ENCODE measurements at places on chromosomes 4 and X.

DNA sequence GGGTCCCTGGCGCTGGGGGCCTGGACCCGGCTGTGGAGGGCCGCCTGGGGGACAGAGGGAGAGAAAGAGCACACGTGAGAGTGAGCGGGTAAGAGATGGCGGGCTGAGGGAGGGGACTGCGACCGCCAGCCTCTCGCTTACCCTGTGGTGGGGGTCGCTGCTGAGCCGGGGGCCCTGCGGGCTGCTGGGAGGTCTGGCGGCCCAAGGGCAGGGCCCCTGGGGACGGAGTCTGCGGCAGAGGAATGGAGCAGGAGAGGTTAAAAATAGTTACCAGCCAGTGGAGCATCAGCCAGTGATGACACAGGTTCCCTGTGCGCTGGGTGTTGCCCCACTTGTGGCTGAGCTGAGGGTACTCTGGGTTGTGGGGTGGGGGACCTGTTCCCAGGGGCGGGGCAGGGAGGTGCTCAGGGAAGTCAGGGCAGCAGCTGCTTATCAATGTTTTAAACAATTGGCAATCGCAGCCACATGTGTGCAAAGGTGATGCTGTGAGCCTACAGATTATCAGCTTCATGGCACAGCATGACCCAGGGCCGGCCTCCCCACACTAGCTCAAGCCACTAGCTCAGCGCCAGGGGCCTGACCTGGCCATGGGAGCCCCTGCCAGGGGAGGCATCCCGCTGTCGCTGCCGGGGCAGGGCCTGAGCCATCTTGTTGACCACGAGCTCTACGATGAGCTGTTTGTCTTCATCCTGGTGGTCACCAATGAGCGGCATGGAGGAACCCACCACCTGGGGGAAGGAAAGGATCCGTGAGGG is 7.5 kb upstream of the TIMP1 start:
- no peak for DNase-seq

DNA sequence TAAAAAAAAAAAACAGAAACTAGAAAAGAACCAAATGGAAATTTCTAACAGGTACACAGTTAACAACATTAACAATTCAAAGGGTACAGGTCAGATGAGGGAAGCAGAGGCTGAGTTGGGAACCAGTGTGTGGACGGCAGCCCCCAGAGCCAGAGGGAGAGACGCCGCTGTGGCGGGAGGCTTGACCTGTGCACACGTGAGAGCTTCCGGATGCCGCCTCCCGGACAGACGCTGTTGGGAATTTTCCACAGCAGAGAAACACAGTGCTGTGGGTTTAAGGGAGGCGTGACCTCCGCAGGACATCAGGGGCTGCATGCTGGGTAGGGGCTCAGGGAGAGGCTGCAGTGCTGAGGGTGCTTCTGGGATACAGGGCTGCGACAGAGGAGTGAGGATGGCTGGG is 22.2 kb downstream of the TACC3 start:
- no peak for DNase-seq

DNA sequence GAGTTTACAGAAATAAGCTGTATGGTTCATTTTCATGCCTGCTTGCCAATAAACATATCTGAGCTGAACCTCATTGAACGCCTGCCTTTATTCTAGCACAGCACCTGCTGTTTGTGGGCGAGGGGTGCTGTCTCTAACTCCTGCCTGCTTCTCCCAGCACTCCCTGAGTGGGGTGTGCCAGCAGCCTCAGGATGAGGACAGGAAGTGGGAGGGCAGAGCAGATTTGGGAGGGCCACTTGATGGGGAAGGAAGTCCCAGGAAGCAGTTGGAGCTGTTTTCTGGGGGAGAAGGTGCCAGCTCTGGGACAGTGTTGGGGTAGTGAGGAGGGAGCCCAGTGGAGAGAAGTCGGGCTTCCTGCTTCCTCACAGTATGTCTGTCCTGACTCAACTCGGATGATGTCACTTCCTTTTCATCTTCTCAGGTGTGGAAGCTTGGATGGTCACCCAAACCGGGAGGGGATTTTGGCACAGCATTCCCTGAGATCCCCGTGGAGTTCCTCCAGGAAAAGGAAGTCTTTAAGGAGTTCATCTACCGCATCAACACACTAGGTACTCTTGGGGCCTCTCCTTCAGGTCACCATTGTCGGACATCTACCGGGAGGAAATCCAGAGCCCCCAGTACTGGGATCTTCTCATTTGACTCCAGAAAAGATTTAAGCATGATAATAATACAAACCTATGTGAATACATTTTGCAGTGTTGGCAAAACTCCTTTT is 29.0 kb upstream of the MSANTD1 start:
- DNase-seq, result no peak

DNA sequence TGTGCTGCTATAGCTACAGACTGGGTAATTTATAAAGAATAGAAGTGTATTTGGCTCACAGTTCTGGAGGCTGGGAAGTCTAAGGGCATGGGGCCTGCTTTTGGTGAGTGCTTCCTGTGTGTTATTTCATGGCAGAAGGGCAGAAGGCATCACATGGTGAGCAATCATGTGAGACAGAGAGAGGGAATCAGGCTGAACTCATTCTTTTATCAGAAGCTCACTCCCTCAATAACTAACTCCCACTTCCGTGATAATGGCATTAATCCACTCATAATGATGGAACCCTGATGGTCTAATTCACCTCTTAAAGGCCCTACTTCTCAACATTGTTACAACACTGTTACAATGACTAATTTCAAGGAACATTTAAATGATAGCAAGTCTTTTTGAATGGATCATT is 129.4 kb downstream of the FAT4 start:
- no peak for DNase-seq

DNA sequence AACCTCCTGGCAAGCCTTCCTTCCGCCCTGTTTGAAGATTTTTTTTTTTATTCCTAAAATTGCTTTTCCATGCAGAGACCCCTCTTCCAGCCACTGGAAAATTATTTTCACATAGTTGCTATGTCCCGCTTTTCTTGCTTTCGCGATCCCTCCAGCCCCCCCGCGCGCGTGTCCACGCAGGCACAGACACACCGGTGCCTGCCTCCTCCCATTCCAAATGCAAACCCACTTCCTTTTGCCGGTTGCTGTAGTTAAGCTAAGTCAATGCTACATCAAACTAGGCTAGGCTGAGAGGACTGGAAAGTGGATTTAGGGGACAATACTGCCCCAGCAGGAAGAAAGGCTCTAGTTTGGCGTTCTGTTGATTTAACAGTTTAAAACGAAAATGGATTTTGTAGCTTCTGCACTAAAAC is 111.0 kb downstream of the DHX15 start:
- no peak for DNase-seq

DNA sequence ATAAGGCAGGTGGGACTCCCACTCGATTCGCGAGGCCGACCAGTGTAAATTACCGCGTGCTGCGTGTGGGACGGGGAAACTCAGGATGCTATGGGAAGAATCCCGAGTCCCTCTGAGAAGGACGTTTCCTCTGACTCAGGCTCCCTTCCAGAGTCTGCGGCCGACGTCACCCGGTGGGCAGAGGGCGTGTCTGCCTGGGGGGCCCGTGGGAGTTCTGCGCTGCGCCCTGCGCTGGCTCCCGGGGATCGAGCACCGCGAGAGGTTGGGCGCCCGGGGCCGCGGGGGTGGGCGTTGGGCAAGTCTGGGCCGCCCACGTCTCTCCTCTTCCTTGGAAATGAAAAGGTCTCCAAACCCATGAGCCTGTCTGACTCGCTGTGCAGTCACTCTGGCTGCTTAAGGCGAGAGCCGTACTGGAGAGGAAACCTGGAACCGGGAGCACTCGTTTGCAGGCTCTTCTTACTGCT is 568 bp downstream of the NIPAL1 start:
- DNase-seq, result no peak

DNA sequence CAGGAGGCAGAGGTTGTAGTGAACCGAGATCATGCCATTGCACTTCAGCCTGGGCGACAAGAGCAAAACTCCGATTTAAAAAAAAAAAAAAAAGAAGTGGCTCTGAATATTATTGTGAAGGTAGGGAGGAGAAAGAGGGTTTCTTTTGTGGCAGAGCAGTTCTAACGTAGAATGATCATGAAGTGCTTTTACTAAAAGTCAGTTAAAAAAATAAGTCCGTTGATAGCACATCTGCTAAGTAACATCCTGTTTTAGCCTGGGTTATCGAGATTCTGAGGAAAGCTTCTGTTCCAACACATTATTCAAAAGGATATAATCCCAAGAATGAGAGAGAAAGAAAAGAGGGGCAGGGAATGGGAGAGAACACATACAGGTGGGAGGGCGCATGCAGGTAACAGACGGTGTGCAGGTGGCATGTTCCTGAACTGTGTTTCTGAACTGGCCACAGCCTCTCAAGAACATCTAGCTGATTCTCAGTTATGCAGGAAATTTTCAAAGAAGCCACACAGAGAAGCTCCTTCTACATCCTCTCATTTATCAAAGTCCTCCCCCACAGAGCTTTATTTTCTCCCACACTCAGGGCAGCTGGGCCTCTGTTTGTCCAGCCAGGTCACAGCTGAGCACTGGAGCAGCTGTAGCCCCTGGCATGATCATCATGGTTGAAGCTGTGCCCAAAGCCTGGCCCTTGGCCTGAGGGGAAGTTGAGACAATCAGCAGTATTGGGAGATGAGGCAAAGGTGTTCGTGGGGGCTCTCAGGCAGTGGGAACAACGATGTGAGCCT is 342.3 kb downstream of the ZNF674 start:
- DNase-seq, result no peak

GRCh38 chrX:47285836-47286320 is 53.1 kb downstream of the USP11 start:
- no peak for DNase-seq

DNA sequence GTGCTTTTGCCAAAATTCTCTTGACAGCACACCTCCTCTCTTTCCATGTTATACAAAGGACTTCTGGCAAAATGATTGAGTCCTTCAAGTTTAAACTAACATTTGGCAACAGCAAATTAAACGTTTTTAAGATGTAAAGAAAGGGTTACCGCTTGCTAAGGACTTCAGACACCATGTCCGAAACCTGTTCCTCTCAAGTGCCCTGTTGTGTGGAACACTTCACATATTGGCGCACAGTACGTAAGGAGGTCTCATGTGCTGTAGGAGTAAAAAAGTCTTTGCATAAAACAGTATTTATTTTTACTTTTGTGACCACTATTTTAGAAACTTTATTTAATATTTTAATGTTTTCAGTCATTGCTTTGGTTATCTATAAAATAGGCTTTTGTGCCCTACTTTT is 33.7 kb upstream of the HPRT1 start:
- no peak for DNase-seq

GRCh38 chr4:113701169-113701568 is 60.4 kb downstream of the CAMK2D start:
- DNase-seq, result no peak

GRCh38 chr4:2174061-2174460 is 67.9 kb downstream of the HAUS3 start:
- no peak for DNase-seq

GRCh38 chr4:168098248-168098717 is 5.9 kb downstream of the ANXA10 start:
- no peak for DNase-seq

- no peak for DNase-seq
These were observed 189.2 kb downstream of the GPM6A start for GRCh38 chr4:175622887-175623286.

- DNase-seq, result no peak
These were observed 92.7 kb downstream of the SPATA18 start for GRCh38 chr4:52143815-52144214.

GRCh38 chrX:21725916-21726315 is 32.0 kb downstream of the SMPX start:
- no peak for DNase-seq

- DNase-seq, result no peak
These were observed 88.6 kb upstream of the TRIM2 start for GRCh38 chr4:153115322-153116290.

DNA sequence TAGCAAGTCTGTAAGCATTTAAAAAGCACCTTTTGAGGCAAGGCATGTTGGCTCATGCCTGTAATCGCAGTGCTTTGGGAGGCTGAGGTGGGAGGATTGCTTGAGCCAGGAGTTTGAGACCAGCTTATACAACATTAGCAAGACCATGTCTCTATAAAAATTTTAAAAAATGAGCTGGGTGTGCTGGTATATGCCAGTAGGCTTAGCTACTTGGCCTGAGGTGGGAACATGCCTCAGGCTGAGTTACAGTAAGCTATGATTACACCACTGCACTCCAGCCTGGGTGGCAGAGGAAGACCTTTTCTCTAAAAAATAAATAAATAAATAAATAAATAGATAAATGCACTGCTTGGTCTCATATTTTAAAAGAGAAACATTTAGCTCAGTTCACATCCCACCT is 26.8 kb downstream of the BLTP1 start:
- DNase-seq, result no peak

DNA sequence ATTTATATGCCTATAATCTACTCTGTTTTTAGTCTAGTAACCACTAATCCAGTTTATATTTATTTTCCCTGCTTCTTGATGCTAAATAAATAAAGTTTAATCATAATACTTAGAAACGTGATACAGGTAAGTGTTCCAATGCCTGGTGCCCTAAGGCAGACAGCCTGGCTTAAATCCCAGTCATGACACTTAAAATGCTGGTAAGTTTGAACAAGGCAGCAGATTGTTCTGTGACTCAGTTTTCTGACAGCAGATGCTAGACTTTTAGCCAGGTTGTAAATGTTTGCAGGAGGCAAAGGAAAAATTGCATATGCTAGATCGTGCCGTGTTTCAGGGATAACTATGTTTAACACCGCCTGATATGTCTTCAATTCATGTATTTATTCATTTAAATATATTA is 2661.6 kb downstream of the PCDH7 start:
- DNase-seq, result no peak

- no peak for DNase-seq
These were observed 28.3 kb upstream of the MSANTD1 start for GRCh38 chr4:3220476-3221183.

DNA sequence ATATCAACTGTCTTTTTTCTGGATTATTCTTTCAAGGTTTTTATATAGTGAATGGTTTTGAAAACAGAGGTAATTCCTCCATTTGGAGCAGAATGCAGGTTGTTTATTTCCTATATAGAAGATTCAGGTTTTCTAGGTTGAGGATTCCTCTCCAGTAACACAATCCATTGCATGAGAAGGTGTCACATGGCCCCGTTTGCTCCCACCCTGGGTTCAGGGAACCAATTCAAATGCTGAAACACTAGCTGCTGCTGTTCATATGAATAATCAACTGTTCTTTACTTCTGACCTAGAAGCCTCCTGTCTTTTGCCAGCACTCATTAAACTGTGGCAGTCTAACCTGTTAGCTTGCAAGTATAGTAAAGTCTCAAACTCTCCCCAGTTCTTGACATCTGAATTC is 1316.9 kb upstream of the TENM3 start:
- no peak for DNase-seq

DNA sequence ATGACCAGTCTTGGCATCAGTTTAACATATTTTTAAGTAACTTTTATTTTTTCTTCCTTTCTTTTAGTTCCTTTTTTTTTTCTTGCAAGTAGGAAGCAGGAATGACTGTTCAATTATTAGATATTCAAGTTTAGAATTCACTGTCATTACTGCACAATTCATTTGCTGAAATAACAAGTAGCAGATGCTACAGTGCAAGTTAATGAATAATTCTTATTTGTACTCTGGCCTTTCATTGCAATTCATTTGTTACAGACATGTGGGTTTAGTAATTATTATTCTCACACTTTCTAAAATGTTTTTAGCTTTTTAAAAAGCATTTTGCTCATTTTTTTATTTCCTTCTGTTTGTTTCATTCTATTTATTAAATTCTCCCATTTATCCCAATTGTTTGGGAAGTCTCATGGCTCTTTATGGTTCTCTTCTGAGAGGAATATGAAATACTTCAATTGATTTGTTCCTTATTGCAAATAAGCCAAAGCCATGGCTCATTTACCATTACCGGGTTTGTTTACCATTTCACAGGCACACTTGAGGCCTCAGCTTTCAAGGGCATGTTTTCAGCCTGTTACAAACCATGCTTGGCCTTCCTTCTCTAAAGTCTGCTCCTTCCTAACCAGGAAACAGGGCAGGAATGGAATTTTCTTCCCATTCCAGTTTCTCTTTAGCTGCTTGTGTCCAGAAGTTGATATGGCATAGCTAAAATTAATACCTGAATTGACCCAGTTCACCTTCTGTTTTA is 4.6 kb upstream of the DCAF4L1 start:
- no peak for DNase-seq
